ENCODE measurements at places on chromosomes 3 and 15. TPM values are rescaled to one million over a fixed set of nuclear protein-coding genes. Genes with fewer than 3 reads are reported as not detected.

CSPG5 gene
- 0.58 TPM for total RNA-seq

CIDEC gene
- 49.0 TPM for total RNA-seq

EIF4A2 gene
- total RNA-seq: 536 TPM

IMPDH2 gene
- 113 TPM for total RNA-seq

ECE2 gene
- total RNA-seq: 0.19 TPM

FHIT gene
- 18.6 TPM for total RNA-seq

CCR8 gene
- total RNA-seq: not detected

SRGAP3 gene
- total RNA-seq: 6.4 TPM

DYNC1LI1 gene
- total RNA-seq: 26.5 TPM

SSUH2 gene
- total RNA-seq: 3.7 TPM

Measured in mucosa of descending colon (tissue), 3 donors.